ENCODE measurements at places on chromosomes 4 and X.

DNA sequence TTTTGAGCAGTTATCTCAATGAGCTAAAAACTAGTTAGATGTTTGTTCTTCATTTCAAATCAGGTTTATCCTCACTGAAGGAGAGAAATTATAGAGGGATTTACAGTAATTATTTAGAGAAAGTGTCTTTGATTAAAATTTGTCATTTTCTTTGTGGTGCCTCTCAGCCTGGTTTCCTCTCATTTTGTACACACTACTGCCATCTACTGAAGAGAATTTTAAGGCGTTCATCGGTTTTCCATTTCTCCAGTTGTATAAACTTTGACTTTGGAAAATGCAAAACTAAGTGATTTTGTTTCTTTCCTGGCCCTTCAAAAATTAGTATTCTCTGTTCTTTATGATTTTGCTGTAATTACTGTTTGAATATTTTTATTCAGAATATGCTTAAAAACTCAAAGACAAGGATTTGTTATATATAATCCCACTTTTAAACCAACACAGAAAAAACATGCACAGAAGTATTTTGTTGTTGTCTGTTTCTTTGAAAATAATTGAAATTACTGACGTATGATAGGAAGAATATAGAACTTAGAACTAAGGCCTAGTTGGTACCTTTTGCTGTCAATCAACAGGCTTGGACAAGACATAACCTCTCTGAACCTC is 34.4 kb upstream of the ANXA3 start:
- DNase-seq = peak; percentile 66

DNA sequence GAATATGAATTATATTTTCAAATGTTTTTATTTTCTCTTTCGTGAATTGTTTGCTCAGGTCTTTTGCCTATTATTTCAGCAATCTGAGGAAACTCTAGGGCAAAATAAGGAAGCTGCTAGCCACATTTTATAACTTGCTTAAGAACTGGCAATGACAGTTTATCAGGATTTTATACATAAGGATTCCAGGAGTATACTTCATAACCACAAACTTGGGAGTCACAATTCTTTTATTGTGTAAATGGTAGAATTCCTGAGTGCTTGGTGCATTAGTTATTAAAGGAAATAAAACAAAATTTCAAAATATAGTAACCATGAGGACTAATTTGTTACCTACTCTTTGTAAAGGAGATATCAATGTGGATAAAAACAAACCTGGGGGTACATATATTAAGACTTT is 54.4 kb downstream of the PALLD start:
- peak; percentile 88 for DNase-seq

DNA sequence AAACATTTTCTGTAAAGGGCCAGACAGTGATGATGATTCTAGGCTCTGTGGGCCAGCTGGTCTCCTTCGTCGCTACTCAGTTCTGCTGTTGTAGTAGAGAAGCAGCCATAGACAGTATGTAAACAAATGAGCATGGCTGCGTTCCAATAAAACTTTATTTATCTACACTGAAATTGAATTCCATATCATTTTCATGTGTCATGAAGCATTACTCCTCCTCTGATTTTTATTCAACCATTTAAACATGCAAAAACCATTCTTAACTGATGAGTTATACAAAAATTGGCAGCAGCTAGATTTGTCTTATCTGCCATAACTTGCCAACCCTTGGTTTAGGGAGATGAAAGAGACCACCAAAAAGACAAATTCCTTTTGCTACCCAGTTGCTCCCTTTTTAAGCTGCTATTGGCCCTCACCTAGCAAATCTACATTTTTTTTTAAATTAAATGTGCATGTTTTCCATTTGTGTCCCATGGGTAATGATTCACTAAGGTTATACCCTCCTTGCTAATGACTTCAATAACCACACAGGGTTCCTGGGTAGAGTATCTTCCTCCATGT is 309.9 kb downstream of the DHX15 start:
- peak; percentile 54 for DNase-seq

DNA sequence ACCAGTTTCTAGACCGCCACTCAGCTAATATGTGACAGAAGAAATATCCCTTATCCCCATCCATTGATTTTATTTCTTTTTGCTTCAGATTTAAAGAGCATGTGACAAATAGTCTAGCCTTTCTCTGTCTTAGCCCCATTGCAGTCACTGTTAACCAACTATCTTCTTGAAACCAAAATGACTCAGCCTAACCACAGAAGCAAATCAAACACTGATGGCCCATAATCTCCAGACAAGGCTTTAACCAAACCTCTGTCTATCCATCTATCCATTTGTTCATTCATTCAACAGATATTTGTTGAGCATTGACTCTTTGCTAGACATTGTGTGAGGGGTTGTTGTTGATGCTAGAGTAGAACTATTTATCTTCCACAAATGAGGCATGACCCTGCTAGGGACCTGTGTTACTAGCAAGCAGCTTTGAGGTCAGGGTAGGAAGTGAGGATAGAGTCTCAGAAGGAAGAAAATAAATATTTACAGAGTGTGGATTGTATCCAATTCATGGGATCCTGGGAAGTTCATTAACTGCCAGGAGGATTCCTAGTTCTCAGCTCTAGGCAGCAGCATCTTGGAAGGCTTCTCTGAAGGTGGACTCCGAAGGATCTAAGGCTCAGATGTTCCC is 22.5 kb downstream of the HNRNPH2 start:
- no peak for DNase-seq

DNA sequence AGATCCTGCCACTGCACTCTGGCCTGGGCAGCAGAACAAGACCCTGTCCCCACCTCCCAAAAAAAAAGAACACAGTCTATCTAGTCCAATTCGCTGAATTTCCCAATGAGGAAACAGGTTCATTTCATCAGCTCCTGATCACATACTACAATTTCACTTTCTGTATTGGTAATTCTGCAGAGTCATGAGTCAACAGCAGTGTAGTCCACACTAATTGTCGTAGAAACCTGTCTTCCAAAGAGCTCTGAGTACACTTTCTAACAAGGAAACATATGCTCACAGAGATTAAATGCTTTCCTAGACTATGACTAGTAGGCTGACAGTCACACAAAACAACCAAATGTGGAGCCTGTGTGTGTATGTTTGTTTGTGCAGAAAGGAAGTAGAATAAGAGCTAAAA is 91.9 kb downstream of the GPC4 start:
- DNase-seq = no peak

- no peak for DNase-seq
Observed at GRCh38 chr4:76894537-76895255, 3.2 kb downstream of the SOWAHB start.

GRCh38 chrX:3326681-3327080 is 19.8 kb downstream of the MXRA5 start:
- DNase-seq = peak; percentile 9

DNA sequence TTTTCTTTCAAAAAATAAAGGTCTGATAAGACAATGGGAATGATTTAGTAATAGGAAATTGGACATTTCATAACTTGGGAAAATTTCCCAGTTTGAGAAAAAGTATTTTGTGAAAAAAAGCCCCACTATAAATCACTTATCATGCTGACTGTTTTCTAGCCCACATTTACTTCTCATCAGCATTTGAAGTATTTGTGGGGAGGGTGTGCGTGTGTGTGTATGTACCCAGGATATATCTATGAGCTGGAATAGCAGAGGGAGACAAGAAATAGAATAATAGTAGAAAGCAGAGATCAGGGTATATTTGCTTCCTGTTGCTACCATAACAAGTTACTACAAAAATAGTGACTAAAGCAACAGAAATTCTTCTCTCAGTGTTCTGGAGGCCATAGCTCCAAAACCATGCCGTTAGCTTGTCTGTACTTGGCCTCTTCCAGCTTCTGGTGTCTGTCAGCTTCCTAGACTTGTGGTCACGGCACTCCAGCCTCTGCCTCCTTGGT is 139.8 kb downstream of the PTTG2 start:
- peak; percentile 99 for DNase-seq

DNA sequence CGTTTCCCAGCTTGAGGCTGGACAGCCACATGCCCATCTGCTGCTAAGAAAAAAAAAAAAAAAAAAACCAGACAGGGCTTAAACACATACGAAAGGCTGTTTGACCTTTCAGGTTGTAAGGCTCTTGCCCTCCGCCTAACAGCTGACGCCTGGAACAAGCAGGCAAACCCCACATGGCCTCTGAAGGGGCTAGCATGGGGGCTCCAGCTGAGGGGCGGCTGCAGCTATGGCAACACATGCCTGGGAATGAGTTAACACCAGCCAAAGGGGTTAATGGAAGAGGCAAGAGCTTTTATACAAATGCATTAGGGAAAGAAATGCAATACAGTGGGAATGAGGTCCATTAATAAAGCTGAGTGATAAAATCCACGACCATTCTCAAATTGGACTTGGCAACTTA is 183.6 kb downstream of the ENOX2 start:
- DNase-seq = no peak

DNA sequence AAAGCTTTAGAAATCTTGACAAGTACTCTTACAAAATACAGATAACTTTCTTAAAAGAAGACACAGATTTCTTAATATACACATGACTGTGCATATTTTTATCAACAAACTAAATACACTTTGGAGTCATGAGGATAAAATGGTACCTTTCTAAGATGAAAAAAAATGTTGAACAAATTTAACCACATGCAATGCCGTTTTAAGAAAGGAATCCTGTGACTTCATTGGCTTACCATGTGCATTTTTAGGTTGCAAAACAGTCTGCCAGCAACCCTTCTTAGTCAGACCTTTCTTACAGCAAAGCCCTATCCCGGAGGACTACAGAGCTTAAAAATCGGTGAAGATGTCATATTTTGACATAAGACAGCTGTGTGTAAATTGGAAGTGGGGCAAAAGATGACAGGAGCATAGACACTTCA is 51.7 kb downstream of the GASK1B start:
- peak; percentile 100 for DNase-seq

- peak; percentile 85 for DNase-seq
Observed at GRCh38 chr4:173025131-173025530, 143.5 kb upstream of the GALNT7 start.

DNA sequence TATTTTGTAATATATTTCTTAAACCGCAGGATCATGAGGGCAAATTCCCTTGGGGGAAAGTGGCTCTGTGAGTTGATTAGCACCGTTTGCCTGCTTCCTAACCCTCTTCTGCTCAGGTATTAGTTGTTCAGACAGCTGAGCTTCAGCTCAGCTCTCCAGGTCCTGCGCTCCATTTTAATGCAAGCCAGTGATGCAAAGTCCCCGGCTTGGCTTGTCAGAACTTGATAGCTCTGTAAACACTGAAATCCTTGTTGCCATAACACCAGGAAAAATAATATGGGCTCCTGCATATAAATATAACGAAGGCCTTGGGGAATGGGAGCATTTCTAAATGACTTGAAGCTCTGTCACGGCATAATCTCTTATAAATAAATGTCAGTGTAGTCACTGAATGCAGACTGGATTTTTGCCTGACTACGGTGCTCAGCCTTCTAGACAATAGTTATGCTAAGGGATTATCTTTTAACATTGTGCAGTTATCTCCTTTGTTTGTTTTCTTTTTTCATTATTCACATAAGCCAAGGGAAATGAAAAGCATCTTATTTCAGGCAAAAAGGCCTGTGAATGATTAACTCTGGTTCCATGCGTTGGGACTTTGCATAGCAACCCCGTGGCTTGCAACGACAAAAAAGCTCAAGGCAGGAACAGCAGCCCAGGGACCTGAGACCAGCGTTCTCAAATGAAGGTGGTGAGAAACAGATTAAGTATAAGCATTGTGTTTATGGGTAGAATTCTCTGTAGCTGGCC is 253.2 kb downstream of the SPRY1 start:
- peak; percentile 97 for DNase-seq

DNA sequence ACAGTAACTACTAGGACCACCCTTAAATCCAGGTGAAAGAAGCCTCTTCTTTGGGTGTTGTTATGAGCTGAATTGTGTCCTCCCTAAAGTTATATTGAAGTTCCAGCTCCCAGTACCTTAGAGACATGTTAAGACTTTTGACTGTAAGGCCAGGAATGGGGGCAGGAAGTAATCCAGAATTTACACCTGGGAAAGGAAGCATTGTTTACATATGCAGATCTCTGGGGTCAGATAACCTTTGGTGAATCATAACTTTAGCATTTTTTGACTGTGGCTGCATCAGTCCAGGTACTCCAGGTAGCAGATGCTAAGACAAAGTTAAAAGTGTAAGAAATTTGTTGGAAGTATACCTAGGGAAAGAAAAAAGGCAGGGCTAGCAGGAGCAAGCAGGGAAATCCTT is 104.9 kb upstream of the CENPE start:
- no peak for DNase-seq

GRCh38 chrX:107691024-107691448 is 62.7 kb downstream of the PRPS1 start:
- no peak for DNase-seq

Measured in fibroblast of the aortic adventitia (primary cell).